ENCODE measurements at places on chromosomes 7 and 10.

DNA sequence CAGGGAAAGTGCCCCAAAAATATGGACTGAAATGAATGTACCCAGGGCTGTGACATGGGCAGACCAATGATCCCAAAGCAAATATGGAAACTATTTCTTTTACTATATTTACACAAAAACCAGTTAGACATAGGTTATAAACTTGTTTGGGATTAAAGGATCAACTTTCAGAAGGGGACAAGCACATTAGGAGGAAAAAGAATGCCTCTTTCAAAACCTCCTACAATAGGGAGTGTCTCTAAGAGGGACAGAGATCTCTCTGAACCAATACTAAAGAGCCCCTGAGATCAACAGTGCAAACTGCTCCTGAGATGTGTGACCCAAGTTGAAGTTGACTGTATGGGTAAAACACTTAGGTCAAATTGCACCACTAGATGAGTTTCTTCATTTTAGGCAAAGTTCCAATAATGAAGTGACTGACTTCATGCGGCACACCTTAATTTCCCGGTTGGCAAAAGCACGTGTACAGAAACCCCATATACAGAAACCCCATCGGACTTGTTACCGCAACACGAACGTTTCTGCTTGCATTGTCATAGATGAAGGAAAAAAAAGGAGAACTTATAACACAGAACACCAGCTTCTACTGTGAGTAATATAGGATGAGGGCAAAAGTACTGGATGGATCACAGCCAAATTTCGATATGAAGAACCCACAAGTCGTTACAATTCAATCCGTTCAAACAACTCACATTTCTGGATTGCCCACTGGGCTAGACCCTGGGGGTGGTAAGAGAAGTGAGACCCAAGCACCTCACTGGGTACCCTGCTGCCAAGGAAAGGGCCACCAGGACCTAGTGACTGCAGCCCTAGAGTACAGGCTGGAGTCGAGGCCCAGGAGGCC is 4.3 kb downstream of the SVIL start:
- DNase-seq = no peak

GRCh38 chr7:106891548-106892410 is 26.7 kb downstream of the PIK3CG start:
- no peak for DNase-seq

DNA sequence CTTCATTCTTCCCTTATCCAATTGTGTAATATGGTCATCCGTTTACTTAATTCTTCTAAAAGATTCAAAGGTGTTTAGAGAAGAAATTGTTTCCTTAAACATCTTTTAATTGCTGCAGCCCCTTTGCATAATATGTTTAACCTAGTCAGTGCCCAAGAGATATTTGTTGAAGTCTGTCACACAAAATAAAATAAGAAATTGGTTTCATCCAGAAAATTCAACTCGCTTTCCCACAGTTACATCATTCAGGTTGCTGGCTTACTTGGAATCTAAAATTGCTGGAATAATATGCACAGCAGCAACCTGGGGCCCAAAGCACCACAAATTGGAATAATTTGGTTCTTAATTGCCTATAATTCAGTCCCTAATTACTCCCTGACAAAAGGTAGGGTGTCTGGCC is 155.1 kb upstream of the ETV1 start:
- no peak for DNase-seq

DNA sequence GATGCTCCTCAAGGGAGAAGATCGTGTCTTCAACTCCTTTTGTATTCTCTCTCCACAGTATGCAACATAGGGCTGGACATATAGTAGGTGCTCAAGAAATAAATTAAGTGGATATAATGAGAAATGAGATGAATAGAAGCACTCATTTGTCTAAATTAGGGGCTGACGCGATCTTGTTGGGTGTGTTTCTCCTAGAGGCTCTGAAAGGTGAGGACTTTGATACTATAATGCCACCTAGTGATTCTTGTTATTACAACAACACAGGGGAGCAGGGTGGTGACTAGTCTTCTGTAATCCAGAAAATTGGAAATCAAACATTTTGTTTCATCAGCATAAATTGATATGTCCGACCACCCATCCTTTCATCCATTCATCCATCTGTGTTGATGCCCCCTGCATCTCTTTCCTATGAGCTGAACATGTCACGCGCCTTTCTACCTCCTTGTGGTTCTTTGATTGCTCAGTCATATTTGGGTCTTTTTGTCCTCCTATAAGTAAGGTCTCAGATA is 3.5 kb upstream of the CFAP58 start:
- no peak for DNase-seq

DNA sequence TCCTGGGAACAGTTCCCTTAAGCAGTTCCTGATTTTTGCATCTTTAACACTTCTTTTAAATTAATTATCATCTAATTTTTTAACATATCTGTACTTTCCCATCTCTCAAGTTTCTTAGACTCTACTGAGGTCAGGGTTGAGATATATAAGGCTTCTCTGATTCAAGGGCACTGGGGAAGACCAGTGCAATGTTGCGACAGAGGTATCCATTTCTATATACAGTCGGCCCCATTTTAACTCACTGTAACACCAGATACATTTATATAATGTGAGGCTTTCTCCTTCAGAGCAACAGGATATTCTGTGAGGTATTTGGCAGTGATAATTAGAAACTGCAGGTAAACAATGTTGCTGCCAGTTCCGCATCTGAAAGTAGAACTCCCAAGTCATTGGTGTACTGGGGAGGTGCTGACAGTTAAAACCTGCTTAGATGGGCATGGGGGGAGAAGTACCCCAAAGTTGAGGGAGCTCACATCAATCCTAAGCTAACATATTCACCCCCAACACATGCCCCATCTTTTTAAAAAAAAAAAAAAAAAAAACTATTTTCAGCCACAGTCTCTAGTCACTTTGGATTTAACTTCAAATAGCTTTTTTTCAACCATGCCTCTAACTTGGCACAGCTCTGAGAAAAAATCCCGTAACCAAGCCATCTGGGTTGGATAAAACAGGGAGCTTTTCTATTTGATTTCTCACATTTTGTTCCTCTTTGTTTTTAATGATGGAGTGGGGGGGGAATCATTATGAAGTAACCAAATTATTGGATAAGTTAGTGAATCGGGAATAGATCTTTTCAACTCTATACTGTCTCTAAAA is 62.9 kb downstream of the REEP3 start:
- DNase-seq = no peak

DNA sequence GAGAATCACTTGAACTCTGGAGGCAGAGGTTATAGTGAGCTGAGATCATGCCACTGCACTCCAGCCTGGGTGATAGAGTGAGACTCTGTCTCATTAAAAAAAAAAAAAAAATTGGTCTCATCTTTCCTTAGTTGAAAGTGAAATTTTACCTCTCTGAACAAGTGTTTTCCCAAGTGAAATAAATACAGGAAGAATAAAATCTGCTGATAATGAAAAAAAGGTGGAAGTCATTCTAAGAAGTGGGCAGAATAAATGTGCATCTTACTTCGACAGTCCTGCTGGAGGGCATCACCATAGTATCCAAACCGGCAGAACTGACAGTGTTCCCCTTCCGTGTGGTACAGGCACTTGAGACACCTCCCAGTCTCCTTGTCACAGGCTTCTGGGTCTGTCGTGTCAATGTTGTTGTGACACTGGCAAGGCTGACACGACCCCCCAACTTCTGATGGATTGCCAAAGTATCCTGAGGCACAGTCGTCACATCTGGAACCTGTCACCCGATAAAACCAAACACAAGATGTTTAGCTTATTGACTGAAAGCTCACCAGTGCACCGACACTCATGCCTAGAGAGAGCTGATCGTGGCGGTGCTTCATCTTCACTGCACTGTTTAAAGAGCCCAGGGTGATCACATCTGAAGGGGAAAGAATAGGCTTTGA is 49.6 kb downstream of the LAMB1 start:
- no peak for DNase-seq

DNA sequence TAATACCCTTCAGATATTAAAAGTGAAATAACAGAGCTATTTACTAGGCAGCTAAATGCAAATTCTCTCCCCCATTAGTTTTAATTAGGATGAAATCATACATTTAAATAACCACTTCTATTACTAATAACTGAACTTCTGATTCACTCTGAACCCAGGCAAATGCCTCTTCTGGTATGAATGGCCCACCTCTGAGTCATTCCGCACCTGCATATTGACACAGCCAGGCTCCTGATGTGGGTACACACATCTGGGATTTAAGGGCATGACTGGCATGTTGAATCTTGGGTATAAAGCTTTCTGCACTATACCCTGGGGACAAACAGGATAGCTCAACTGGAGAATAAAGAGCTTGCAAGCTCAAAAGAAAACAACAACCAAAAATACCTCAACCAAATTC is 140.9 kb downstream of the AUTS2 start:
- DNase-seq = no peak

DNA sequence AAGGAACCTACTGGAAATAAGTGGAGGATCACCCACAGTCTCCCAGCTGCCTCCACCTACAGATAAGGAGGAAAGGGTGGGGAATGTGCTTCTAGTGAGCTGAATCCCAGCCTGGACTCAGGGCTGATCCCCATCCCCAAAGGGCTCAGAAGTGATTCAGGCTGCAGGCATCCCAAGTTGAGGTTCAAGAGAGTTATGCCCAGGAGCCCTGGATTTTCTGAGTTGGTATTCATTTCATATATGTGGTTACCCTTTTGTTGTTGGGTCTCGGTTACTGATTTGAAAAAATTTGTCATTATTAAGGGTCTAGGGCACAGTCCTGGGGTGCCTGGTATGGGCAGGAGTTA is 30.0 kb upstream of the SRGN start:
- no peak for DNase-seq

GRCh38 chr7:19210893-19211413 is 65.7 kb upstream of the FERD3L start:
- no peak for DNase-seq

DNA sequence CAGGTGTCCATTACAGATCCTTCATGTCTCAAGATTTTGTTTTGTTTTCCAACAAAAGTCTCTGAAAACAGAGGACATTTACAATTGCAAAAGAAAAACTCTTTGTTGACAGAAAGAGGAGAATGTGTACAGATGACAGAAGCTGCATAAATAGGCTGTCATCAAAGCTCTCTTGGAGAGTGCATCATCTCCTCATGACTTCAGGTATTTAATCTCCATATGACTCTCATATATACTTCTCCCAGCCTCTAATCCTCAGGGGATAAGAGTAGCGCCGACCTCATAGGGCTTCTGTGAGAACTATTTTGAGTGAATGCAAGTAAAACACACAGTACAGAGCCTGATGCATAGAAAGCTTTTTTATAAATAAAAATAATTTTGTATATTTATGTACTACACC is 48.1 kb upstream of the SEPTIN7 start:
- no peak for DNase-seq

- peak; percentile 70 for DNase-seq
Observed at GRCh38 chr7:47327698-47328391, 254.1 kb downstream of the TNS3 start.

- DNase-seq = no peak
Observed at GRCh38 chr7:2632733-2633537, 1.1 kb downstream of the TTYH3 start.

GRCh38 chr10:79346012-79346340 is 1.3 kb upstream of the PPIF start:
- DNase-seq = no peak

DNA sequence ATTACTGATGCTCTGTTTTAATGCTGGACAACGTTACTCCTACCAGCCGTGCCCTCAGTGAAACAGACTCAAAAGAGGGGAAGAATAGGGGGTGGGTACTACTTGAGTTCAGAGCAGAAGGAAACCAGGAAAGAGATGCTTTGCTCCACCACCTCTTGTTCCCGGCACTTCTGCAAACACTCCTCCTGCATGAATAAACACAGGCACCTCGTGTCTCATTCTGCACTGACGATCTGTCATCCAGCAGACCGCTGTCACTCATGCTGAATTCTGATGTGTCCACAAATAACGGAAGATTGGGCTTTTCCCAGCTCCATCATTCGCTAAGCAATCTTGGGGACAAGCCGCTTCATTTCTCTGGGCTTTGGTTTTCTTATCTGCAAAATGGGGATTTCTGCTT is 26.7 kb downstream of the YWHAG start:
- DNase-seq = no peak

GRCh38 chr10:51602326-51602725 is 97.1 kb downstream of the CSTF2T start:
- no peak for DNase-seq

DNA sequence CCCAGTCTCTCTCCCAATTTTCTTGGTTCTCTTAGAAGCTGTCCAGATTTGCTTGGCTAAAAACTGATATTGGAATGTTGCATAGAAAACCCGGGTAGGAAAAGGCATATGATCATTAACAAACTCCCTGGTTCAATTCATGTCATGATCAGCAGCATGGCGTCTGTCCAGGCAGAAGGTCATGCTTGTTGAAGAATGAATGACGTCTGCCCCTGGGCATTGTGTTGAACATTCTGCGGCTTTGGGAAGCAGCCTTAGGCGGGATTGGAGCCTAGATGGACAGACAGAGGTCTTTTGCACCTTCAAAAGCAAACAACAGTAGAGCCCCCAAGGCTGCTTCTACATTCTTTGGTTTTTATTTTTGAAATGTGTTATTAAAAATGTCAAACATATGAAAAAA is 7.7 kb upstream of the MINDY3 start:
- no peak for DNase-seq

- no peak for DNase-seq
Observed at GRCh38 chr10:84176351-84176750, 2.8 kb downstream of the GPR15LG start.

GRCh38 chr7:100486753-100487446 is 3.2 kb downstream of the NYAP1 start:
- no peak for DNase-seq

DNA sequence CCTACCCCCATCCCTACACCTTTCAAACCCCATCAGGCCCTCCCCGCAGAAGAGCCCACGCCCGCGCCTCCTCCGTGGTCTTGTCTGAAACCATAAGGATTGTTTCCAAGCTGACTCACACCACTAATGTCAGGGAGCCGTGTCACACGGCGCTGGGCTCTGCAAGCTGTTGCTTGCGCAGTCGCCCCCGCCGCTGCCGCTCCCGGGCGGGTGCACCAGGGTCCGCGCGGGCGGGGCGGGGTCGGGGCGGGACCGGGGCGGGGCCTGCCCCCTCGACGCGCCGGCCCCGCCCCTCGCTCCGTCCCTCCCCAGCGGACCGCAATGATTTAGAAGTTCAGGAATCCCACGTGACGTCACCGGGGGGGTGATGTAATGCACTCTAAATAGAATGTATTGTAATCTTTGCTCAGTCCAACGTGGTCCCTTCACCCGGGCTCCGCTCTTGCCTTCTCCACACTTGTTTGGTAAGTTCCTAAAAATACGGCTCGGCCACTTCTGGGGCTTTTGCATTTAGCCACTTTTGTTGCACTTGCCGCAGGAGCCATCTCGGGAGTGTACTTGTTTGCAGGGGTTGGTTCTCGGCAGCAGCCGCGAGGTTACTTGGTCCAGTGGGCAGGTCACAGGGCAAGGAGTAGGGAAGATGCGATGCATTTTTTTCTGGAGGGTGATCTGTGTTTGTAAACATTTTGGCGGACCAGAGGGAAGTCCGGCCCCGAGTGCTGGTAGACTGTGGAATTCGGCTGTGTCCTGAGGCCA is 3.2 kb upstream of the CREB5 start:
- no peak for DNase-seq
